ENCODE measurements at places on chromosomes 2 and 18.

GRCh38 chr2:36485521-36485920 is 112.4 kb downstream of the FEZ2 start:
- no peak for DNase-seq

DNA sequence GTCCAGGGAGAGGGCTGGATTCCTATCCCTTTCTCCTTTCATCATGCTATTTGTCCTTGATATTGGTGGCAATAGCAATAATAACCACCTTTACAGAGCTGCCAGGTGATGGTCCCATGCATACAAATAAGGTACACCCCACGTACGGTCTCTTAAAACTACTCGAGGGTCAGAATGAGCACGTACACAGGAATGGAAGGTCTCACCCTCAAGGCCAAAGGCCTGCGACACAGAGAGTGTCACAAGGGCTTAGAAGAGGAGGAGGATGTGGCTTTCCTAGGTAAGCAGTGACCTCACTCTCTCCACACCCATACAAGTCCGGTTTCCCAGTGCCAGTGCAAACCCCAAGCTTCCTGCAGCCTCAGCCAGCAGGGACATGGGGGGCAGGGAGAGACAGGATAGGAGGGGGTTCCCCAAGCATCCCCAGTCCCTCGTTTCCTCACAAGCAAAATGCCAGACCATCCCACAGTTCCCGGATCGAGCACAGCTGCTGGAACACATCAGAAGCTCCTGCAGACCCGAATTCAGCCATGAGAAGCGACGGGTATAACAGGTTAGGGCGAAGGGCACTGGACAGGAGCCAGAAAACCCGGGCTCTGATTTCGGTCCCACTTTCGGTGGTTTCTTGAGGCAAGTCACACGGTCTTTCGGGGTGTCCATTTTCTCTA is 49.2 kb downstream of the PLB1 start:
- no peak for DNase-seq

- no peak for DNase-seq
Measured at GRCh38 chr2:62194558-62195420, 1.1 kb upstream of the B3GNT2 start.

GRCh38 chr2:52034706-52035105 is 1002.8 kb upstream of the NRXN1 start:
- DNase-seq, result no peak

DNA sequence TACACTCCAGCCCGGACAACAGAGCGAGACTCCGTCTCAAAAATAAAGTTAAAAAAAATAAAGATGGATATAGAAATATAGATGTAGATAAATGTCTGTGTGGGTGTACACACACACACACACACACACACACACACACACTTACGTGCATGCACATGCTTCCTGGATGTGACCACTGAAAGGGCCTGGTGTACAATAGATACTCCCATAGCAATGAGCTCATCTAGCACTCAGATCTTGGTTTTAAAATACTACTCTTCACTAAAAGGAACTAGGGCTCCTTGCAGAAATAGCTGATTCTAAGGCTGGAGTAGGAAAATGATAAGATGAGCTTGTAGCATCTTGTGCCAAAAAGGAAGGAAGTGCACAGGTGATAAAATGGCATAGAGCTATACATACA is 39.1 kb downstream of the ROCK2 start:
- no peak for DNase-seq

DNA sequence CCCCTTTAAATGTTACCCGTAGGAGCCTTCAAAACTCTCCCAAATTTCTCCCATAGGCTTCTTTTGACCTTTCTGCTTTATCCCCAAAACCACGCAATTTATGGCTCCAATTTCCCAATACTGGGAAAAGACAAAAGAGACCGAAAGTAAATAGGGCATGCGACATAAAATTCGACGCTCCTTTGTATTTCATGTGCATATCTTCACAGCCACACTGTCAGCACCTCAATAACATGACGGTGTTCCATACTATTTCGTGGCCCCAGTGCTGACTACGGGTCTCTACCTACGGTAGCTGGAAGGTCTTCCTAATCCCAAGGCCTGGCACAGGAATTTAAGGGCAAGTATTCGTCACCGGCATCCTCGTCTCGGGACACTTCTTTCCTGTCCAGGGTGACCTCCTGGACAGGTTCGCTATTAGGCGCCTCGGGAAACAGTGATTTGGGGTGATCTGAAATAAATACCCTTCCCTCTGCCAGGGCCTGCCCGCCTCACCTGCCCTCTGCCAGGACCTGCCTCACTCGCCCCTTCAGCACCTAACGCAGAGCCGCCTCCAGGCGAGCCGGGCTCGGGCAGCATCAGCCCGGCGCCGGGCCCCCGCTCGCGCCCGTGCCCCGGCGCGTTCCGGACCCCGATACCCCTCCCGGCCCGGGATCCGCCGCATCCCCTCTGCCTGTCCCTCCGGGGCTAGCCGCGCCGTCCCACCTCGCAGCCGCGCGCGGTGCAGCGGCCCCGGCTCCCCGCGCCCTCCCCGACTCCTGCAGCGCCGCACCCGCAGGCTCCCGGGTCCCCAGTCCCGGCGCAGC is 680 bp downstream of the DTNB start:
- no peak for DNase-seq

DNA sequence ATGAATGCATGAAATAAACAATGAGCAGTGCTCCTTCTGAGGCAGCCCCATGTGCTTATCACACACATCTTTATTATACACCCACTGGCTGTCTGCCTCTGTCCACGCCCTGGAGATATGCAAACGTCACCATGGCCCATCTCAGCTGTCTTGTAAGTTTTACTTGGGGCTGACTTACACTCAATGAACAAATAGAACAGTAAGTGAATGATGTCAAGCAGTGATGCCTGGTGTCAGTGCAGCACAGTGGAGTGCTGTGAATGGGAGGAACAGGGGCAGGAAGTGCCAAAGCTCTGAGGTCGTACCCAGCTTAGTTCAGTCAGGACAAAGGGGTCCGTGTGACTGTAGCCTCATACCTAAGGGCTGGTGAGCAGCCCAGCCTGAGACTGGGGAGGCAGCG is 659.5 kb upstream of the HS6ST1 start:
- no peak for DNase-seq

DNA sequence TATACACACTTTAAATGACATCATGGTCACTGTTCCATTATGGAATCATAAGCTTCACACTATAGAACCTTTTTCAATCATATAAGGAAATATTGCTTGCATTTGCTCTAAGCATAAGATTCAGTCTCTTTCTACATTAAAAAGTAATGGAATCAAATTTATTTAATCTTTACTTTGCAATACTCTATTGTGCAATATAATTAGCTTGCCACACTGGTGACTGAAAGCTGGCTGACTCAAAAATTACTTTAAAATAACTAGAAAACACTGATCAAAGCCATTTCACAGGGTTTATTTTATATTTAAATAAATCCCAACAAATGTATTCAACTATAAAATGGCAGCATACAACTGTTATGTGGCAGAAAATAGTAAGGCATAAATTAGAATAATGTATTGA is 13.2 kb upstream of the ORC2 start:
- DNase-seq, result no peak

GRCh38 chr2:121722479-121722878 is 14.2 kb downstream of the NIFK start:
- DNase-seq, result peak; percentile 82

DNA sequence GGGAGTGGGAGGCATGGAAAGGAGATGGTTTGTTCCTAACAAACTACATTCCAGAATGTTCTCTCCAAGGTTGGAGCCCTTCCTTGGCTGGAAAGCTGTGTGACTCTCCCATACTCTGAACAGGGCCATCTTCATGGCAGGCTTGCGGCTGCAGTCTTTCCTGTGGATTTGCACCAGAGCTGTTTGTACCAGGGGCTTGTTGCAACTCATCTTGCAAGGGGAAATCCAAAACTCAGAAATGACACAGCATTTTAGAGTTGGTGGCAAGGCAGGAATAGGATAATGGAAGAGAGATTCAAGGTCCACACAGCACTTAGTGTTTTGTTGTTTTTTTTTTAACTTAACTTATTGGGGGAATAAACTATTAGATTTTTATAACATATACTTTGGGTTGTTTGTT is 73.7 kb upstream of the ZNF516 start:
- peak; percentile 67 for DNase-seq

DNA sequence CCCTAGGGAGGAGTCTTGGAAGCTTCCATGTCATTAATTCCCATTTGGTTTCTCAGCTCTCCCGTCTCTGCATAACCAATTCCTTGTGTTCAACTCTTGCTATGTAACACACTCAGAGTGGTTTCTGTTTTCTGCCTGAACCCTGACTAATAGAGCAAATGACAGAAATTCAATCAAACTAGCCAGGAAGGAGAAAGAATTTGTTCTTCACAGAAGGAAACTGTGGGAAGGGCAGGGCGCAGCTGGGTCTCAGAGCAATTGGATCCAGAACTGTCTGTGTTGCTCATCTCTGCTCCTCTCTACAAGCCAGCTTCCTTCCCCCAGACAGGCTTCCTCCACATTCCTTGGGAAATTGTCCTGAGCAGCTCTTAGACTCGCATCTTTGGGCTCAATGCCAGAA is 269.8 kb downstream of the TNS1 start:
- no peak for DNase-seq

DNA sequence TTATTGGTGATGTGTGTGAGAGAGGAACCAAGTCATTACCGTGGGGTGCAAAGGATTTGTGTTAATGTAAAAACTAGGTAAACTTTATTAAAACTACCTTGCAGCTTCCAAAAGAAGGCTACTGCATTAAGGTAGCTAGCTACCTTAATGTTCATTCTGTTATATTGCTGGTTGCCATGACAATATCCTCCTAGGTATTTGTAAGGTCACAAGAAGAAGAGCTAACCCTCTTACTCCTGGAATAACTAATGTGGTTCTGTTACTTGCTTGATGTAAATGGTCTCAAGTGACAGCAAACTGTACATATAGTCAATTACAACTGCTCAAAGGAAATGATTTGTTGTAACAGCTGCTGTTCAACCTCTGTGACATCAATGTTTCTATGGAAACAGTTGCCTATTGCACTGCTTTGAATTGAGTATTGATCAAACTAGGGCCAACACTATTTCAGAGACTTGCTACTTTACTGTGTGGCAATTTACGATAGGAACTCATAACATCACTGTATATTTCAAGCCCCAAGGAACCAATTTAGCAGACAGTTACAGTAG is 319.8 kb upstream of the HNRNPA3 start:
- no peak for DNase-seq

GRCh38 chr2:224126003-224126402 is 86.9 kb upstream of the SERPINE2 start:
- DNase-seq, result no peak

DNA sequence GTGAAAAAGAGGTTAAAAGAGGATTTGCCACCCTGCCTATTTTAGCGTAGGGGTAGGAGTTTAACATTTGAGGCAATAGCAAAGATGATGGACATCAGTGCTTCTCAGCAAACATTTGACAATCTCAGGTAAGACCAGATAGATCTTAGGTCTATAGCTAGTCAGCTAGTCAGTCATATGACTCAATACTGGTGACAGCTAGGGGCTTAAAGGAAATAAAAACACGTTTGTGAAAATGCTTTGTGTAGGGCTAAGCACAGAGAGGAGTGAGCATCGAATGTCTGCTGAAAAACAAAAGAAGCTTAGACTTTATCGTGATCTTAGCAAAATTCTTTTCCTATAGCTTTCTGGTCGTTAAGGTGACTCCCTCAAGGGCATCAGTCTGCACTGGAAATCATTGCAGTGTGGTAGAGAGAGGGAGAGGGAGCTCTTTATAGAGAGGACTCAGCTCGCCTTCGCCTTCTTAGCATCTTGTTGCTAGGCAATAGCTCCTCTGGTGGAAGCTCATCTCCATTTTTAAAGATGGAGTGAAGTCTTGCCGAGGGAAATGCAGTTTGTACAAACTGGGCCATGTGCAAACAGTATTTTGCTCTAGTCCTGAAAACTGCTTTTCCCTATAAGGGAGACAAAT is 62.8 kb upstream of the SLC38A11 start:
- no peak for DNase-seq

DNA sequence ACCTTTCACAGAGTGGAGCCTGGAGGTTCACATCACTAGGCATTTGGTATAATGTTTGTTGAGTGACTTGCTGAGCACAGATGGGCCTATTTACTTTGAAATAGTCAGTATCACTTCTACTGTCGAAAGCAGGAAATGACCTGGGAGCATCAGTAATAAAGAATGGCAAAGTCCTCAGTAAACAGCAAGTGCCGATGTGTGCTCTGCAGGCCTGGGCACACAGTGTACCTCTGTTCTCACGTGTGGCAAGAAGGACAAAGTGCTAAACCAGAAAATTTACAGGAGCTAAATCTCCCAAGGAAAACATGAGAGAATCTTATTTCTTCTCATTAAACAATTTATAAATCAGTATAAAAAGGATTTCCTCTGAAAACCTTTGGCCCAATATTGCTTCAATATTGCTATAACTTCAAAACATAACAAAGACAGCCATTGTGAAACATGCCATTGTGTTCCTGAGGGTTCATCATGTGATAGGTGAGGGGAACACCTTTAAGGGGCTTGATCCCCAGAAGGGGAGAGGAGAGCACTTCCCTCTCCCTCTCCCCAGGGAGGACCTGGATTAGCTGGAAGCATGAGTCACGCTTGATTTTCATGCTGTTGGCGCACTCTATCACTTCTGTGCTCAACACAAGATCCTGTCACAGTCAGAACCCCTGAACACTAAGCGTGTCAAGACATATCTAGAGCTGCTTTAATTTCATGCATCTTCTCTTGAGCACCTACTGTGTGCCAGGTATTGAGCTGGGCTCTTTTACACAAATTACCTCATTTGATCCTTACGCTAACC is 131.5 kb upstream of the SMAD2 start:
- DNase-seq, result no peak

GRCh38 chr2:88165332-88166003 is 4.7 kb upstream of the THNSL2 start:
- DNase-seq, result no peak

- no peak for DNase-seq
Measured at GRCh38 chr18:8366656-8367055, 242.6 kb upstream of the RAB12 start.
